ENCODE measurements at places on chromosomes 6 and 20.

DNA sequence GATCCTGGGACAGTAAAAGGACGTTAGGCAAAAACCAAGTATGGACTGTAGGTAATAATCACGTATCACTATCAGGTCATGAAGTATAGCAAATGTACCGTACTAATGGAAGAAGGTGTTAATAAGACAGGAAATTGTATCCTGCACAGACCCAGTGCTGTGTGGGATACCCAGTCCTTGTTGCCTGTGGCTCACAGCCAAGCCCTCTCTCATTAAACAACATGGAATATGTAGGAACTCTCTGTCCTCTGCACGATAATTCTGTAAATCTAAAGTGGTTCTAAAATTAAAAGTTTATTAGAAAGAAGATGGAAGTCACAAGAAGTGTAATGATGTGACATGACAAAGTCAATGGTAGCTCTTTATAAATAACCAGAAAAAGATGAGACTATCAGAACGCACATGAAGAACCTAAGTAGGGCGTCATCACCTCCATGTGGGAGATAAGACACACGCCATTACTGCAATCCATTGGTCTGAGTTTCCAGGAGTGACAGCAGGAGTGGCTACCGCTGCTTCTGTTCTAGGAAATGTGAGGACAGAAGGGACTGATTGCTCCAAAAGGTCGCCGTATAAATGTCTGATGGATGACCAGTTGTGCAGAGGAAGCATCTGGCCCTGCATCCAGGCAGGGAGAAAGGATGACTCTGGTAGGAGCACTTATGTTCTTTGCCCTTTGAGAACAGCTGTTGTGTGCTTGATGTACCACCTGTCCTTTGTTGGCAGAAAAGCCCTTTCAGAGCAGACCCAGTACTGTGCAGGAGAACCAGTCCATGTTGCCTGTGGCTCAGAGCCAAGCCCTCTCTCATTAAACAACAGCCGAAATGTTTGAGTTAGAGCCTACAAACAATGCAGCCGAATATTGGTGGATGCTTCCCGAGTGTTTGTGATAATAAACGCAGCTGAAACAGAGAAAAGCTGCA, 125.6 kb downstream of the FIG4 start:
- no peak for DNase-seq

DNA sequence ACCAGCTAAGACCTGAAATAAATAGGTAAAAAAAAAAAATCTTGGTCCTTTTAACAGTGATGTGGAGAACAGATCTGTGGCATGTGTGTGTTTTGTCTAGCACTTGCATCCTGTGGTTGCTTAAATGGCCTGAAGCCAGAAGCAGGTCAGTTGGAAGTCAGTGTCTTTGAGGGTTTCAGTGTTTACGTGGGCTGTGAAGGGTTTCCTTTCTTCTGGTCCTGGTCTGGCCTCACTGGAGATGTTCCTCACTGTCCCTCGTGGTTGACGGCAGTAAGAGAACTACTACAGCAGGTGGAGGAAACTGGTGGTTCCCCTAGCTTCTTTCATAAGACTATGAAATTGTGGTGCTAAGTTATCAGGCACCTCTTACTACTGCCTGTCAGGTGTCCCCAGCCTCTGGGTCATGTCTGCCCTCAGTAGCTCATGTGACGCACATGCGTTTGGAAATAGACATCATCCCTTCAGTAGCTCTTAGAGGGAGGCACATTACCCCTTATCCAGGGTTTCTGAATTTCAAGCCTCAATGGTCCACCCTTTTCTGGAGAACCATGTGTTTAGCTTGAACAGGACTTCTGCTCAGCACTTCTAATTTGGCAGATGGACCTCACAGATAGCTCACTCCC, 59.4 kb upstream of the SCP2D1 start:
- DNase-seq = no peak

- DNase-seq = no peak
Measured at GRCh38 chr6:25302151-25302550, 23.0 kb downstream of the CARMIL1 start.

DNA sequence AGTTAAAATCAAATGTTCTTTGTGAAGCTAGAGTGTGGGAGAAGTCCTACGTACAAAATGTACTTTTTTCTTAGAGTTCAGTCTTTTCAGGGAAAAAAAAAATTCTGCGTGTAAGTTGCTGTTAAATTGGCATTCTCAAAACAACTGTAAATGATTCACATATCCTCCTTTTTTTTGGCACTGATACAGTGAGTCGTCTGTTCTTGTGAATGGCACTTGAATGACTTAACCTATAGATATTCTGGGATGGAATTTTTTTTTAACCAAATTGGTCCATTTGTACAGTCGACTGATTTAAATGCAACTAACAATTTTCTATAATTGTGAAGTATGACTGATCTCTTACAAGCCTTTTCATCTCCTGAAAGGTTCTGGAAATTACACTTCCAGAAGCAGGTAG, 5.5 kb upstream of the JAG1 start:
- peak; percentile 8 for DNase-seq

GRCh38 chr6:44457596-44457995, 70.1 kb downstream of the CDC5L start:
- DNase-seq = no peak

- DNase-seq = no peak
Measured at GRCh38 chr6:155694419-155694790, 238.8 kb upstream of the NOX3 start.

- DNase-seq = no peak
Measured at GRCh38 chr6:7921046-7921445, 10.5 kb upstream of the TXNDC5 start.

GRCh38 chr6:79782792-79783580, 151.9 kb downstream of the SH3BGRL2 start:
- no peak for DNase-seq

DNA sequence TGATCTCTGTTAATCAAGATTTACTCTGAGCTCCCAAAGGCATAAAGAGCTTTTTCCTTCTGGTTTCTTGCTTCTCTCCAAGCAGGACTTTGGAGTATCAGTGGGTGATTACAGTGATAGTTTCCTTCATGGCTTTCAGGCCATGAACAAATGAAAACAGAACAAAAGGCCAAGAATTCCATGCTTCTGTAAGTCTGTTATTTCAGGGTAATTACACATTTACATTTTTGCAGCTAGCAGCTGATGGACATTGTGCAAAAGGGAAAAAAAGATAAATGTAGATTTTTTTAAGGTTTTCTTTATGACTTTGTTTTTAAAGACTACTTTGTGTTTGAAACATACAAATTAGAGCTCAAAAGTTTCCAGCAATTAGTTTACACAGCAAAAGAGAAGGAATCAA, 441.6 kb downstream of the PLCB1 start:
- DNase-seq = no peak

DNA sequence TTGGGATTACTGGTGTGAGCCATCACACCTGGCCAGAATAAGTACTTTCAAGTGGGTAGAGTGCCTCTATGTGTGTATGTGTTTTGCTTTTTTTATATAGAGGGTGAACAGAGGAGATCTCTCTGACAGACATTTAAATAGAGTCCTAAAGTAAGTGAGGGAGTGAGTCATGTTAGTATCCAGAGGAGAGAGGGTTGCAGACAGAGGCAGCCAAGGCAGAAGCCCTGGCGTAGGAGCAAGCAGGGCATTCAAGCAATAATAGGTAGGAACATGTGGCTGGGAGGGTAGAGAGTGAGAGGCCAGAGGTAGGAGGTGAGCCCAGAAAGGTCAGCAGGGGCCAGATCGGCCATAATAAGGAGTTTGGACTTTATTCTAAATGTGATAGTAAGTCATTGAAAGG, 48.9 kb downstream of the PHF20 start:
- DNase-seq = no peak

DNA sequence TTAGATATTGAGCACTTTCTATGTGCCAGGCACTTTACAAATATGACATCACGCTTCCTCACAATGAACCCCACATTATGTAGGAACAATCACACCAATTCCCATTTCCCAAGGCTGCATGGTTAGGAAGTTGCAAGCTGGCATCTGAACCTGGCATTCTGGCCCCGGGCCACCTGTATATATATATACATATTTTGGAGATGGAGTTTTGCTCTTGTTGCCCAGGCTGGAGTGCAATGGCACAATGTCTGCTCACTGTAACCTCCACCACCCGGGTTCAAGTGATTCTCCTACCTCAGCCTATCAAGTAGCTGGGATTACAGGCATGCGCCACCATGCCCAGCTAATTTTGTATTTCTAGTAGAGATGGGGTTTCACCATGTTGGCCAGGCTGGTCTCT, 30.4 kb downstream of the SRC start:
- DNase-seq = no peak

DNA sequence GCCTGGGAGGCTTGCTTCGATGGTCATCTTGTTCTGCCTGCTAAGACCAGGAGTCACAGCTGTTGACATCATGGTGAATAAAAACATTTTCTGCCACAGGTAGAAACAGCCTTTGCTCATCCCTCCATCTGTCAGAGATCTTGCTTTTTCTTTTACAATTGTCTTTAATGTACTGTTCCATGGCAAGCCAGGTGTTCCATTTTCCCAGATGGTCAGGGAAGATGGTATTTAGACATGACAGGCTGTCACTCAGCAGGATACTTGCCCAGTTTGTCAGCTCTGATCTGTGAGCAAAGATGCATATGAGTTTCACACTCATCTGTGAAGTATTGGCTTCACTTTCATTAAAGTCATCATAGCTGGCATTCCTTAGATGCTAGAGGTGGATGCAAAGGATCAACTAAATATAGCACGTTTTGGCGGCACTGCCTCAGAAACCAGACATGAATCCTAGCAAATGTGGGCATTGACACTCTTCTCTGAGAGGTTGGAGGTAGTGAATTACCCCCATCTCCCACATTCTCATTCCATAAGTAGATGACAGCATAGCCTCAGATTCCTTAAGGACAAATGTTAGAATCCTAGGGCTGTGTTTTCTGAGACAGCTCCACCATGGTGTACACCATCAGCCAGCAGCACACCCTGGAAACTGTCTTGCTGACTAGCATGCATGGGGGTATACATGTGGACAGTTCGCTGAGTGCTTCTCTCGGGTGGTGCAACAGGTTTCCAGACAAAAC, 4.2 kb downstream of the SSTR4 start:
- no peak for DNase-seq

DNA sequence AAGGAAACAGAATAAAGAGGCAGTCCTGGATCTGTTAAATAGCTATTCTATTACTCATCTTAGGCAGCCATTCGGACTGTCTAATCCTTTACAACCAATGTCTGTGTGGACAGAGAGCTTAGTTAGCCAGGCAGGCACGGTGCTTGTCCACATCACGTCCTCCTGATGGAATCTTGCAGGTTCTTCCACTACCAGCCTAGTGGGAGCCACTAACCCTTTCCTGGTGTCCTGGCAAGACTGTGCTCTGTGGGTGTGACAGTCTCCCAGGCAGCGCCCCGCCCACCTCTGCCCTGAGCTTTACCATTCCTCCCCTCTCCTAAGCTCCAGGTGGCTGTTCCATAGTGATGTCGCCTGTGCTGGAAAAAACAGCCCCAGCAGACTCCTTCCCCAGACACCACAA, 78.3 kb upstream of the CLDN20 start:
- no peak for DNase-seq

- DNase-seq = peak; percentile 82
Measured at GRCh38 chr20:53656293-53657202, 62.9 kb upstream of the ZNF217 start.

- no peak for DNase-seq
Measured at GRCh38 chr6:142570221-142570671, 268.4 kb downstream of the ADGRG6 start.

DNA sequence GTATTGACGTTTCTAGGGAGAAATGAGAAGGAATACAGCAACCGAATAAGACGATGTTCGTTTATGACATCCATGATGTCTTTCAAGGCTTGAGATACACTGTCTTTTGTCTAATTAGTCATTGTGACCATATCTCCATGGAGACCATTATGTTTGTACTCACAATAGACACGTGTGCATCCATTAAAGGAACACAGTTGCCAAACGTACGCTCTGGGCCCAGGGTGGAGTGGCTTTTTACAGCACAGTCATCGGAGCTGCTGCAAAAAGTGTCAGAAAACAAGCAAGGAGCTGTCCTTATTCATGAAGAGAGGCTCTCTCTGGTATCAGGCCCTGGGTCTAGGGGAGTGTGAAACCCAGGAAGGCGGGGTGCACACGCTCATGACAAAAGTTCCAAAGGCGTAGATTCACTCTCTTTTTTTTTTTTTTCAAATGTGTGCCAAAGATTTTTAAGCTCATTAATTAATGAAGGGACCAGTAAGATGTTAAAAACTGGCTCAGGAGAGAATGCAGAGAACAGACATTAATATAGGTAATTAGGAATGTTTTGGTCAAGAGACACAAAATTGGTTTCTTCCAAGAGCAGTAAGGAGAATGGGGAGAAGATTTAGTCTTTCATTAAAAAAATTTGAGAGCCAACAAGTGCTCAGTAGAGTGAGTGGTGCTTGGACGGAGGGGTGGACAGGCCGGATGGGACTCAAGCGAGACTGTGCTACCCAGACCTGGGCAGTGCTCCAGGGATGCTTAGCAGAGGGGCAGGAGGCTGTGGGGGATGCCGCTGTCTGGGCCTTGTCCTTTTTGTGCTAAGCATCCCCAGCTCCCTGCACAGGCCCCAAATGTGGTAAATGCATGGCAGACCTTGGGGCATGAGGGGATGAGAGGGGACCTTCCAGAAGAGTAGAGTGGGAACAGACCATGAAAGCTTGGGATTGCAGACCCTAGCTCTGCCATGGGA, 34.9 kb upstream of the GTSF1L start:
- no peak for DNase-seq

Measured in fibroblast of skin of left quadriceps (primary cell).